ENCODE measurements at places on chromosomes 2 and 18.

- no peak for DNase-seq
Measured at GRCh38 chr2:75892490-75892889, 181.8 kb upstream of the GCFC2 start.

- DNase-seq, result no peak
Measured at GRCh38 chr2:62968168-62968567, 82.5 kb upstream of the OTX1 start.

GRCh38 chr2:118054213-118055008 is 33.9 kb upstream of the INSIG2 start:
- no peak for DNase-seq

GRCh38 chr18:21632393-21632792 is 20.3 kb downstream of the SNRPD1 start:
- no peak for DNase-seq

- DNase-seq, result no peak
Measured at GRCh38 chr2:1548910-1549673, 135.8 kb downstream of the TPO start.

DNA sequence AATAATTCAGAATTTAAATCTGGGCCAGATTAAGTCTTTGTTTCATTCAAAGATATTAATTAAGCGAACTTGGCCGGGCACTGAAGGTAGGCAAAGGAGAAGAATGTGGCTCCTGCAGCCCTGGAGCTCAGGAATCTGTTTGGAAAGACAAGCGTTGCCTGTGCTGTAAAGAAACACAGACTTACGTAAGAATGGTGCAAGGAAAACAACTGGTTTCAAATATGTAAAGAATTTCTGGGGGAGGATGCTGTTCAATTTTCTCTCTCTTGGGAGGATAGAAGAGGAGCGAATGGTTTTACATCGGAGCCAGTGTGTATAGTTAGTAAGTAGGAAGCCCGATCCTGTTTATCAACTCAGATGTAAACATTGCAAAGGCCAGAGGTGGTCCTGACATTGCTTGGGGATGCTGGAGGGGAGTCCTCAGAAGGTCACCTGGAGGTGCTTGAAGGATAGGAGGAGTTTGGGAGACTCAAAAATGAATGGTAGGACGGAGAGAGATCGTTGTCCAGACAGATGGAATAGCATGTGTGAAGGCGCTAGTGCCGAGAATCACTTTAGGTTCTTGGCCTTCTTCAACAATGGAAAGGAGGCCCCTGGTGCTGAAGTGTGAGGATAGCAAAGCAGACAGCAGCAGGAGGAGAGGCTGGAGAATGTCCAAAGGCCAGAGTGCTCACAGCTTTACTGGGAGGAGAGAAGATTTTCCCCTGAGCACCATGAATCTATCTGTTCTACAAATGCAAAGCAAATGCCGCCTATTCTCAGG is 456.1 kb downstream of the LPIN1 start:
- DNase-seq, result no peak

DNA sequence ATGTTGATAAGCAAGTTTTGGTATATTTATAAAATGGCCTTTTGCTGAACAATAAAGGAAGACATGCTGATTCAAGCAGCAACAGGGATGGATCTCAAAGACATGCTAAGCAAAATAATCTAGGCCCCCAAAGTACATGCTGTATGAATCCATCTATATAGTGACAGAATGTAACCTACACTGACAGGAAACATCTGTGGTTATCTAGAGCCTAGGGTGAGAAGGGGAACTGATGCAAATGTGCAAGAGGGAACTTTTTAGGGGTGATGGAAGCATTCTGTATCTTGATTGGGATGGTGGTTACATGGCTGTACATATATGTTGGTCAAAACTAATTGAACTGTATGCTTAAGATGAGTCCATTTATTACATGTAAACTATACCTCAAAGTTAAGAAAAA is 24.2 kb downstream of the CNRIP1 start:
- no peak for DNase-seq

- no peak for DNase-seq
Measured at GRCh38 chr2:64765160-64765805, 111.6 kb upstream of the SERTAD2 start.

DNA sequence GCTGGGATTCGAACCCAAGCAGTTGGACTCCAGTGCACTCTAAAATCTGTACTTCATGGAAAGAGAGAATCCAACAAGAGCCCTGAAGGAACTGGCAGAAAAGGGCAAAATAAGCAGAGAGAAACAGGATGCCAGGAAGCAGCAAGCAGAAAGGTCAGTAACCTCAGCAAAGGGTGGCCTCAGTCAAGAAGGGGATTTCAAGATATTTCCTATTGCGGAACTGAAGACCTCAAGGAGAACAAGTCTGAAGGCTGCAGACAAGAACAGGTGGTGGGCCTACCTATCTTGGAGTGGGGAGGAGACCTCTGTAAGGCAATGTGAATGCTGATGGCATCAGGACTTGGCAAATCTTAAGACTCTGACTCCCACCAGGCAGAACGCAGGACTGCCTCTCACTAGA is 20.1 kb upstream of the MREG start:
- DNase-seq, result no peak

- no peak for DNase-seq
Measured at GRCh38 chr2:171675810-171676345, 11.4 kb upstream of the DYNC1I2 start.

DNA sequence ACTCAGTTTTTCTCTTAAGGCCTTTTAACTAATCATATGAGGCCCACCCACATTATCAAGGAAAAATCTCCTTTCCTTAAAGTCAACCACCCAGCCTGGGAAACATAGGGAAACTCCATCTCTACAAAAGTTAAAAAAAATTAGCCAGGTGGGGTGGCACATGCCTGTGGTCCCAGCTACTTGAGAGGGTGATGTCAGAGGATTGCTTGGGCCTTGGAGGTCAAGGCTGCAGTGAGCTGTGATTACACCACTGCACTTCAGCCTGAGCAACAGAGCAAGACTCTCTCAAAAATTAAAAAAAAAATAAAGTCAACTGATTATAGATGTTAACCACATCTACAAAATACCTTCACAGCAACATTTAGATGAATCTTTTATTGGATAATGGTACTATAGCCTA is 5.8 kb downstream of the DPYSL5 start:
- DNase-seq, result no peak
